Stimulated activated CD4-positive, alpha-beta T cell treated with anti-CD3 and anti-CD28 coated beads, Interleukin-4, amount 100 ng/mL, for 1 hour (primary cell): ENCODE measurements at places on chromosomes 1 and 21.

GRCh38 chr21:37367703-37368540 lies 1.3 kb downstream of the DYRK1A start:
- peak; percentile 36 for DNase-seq

DNA sequence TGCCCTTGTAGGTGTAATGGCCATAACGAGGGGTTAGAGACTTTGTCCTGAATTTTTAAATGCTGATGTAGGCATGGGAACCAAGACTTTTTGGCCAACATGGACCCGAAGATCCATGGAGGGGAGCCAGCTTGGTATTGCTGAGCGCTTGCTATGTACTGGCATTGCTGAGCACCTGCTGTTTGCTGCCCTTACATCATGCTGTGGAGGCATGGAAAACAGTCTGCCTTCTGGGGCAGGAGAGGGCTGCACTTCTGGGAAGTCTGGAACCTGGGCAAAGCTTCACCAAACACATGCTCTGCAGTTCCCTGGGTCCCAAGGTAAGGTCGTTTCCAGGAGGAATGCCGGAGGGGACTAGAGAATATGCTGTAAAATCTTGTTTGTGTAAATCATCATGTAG lies 86.3 kb upstream of the CNIH3 start:
- no peak for DNase-seq

DNA sequence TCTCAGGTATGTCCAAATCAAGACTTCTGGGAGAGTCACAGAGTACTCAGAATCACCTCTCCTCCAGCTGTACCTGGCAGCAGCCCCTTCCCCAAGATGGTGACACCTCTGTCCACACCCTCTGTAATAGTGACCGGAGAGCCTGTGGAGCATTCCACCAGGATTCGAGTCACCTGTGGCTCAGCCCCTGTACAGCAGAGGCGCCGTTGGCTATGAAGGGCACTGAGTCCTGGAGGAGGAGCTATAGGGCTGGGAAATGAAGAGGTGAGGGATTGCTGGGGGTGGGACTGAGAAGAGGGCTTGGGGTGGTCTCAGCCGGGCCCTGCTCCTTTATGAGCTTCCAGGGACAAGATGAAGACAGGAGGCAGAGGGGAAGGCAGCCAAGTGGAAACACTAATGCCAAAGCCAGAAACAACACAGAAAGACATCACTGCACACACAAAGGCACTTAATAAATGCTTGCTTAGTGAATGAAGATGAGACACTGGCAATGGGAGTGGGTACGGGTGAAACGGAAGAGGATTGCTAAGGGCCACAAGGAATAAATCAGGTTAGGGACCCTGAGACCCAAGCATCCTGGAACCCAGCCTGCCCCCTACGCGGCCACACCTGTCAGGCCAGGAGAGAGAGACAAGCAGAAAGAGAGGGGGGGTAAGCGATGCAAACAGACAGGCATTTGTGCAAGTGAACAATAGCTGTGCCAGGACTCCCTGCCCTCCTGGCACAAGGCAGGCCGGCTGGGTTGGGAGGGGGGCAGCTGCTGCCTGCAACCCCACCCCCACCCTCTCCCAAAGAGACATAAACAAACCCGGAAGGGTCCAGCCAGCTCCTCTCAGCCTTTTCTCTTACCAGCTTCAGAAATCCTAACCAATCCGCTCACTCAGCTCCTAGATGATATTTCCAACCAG lies 3.9 kb downstream of the ARHGEF2 start:
- DNase-seq = no peak

DNA sequence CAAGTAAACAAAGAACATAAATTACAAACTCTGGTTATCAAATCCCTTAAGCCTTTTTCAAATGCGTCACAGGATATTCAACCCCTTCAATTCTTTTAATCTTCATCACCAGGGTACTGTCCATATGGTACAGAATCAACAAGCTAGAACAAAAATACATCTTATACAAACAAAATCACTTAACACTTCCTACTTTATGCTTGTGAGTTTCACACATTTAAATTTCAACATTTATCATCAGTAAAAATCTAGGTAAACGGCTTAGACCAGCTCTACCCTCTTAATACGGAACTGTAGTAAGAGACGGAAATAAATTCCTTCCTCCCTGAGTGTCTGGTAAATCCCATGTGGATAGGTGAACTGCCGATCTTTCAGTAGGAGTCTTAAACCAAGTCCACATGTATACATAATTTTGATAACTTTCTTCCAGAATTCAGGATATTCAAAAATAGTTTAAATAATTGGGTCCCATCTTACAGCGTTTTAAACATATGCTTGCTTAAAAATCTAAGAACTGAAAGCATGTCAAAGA lies 1.0 kb downstream of the CCDC181 start:
- no peak for DNase-seq

DNA sequence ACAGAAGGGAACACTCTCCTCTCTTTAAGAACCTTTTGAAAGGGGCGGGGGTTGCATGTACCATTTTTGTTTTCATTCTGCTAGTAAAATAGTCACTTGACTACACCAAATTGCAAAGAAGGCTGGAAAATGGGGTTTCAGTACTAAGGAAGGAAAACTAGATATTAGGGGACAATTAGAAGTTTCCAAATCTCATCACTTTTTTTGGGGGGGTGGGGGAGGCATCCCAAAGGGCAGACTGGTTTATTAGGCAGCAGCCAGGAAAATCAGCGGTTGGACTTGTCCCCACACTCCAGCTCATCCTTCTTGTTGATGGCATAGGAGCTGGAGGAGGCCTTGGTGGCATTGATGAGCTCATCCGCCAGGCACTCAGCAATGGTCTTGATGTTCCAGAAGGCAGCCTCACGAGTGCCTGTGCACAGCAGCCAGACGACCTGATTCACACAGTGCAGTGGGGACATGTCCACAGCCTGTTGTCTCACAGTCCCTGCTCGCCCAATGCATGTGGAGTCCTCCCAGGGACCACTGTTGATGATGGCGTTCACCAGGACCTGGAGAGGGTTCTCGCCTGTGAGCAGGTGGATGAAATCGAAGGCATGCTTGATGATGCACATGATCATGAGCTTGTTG lies 1.7 kb upstream of the TMEM50B start:
- no peak for DNase-seq

DNA sequence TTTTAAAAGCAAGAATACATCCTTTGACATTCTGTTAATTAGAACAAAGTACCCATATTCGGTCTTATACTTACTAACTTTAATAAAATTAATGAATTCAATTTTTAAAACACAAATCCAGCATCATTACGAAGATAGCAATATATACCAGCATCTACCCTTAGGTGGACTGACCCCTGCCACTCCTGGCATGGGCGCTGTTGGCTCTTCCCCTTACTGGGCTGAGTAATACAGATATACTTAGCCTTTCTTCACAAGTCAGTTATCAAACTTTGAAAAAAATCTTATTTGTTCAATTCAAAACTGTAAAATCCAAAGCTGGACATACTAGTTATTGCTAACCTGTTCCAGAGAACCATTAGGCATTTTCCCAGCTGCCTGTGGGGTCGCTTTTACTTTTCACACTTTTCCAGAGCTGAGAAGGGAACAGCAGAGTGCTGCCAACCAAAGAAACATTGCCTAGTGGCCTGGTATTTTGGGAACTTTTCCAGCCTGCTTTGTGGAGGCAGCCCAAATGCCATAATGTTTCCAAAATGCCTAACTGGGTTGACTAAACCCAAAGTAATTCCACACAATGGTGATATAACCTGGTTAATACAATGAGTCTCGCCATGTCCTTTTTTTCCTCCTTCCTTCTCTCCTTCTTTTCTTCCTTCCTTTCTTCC lies 424.7 kb upstream of the ADGRL2 start:
- no peak for DNase-seq

DNA sequence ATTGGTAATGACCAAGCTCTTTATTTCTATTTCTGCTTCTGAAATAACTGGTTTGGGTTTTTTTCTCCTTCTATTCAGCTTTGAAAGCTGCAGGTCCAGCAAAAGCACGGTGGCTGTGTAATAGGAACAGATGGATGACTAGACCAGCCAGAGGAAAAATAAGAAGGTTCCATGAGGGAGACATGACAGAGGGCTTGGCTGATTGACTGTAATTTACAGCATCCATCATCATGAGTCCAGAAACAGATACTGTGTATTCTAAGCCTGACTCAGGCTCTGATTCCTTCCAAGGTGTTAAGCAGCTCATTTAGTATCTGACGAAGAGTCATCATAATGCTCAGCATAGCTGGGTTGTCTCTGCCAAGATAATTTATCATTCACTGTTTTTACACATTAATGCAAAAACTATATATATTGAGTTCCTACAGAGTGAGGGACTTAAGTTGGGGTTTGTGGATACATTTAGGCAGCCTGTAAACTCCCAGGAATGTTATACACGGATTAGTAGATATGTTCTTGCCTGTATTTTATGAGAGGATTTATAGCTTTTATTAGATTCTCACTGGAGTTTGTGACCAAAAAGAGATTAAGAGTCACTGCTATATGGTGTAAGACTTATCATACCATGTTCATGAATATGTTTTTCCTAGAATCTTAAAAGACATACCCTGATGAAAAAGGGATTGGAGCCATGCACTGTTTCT lies 72.6 kb downstream of the SGIP1 start:
- DNase-seq = no peak
